ENCODE measurements at places on chromosomes 5 and 9. TPM values are rescaled to one million over a fixed set of nuclear protein-coding genes. Genes with fewer than 3 reads are reported as not detected.

The POU5F2 gene
- 2.1 TPM for total RNA-seq

The GRXCR2 gene
- total RNA-seq, result not detected

The TOR2A gene
- total RNA-seq, result 13.8 TPM

The LCNL1 gene
- not detected for total RNA-seq

The ADGRV1 gene
- not detected for total RNA-seq

The ZNF300 gene
- 9.4 TPM for total RNA-seq

GRCh38 chr9:119221276-119221675 lies 148.0 kb downstream of the BRINP1 start:
- no peak for DNase-seq

DNA sequence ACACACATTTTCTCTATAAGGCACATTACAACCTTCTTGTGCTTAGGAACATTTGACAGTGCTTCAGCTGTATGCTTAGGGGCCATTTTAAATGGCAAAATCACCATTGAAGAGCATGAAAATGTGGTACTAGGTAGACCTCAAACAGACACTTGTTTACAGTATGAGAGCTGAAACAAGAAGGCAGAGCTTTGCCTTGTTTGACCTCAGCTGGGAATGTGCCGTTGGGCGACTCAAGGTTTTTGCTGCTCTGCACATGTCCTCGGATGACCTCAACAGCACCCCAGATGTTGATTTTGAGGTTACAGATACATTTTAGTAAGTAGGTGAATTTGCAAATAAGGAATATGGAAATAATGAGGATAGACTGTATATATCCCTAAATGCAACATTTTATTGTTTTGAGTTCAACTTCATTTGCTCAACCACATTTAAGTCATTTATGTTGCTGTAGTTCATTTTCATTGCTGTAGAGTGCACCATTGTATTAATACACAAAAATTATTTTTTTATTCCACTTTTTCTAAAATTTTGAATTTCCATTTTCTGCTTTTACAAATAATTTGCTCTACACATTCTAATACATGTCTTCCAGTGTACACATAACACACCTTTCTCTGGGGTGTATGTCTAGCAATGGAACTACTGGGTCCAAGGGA lies 206.8 kb downstream of the NR3C1 start:
- DNase-seq, result no peak

GRCh38 chr5:181149806-181150733 lies 2.7 kb downstream of the OR2V2 start:
- DNase-seq, result no peak

GRCh38 chr9:71677209-71677608 lies 91.1 kb downstream of the CEMIP2 start:
- no peak for DNase-seq

DNA sequence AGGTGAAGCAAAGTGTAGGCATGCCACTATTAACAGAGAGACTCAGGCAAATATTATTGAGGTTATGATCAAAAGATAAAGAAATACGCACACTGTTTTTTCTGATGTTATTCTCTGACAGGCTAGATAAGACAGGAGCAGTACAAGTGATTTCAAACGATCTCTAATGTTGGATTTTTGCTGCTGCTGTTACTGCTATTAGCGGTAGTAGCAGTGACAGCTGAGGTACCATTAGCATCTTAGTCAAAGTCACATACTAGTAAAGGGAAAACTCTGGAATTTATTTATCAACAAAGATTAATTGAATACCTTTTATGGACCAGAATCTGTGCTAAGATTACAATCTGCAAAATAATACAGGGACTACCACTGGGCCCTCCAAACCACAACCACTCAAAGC lies 362.4 kb upstream of the CDH6 start:
- DNase-seq, result no peak

DNA sequence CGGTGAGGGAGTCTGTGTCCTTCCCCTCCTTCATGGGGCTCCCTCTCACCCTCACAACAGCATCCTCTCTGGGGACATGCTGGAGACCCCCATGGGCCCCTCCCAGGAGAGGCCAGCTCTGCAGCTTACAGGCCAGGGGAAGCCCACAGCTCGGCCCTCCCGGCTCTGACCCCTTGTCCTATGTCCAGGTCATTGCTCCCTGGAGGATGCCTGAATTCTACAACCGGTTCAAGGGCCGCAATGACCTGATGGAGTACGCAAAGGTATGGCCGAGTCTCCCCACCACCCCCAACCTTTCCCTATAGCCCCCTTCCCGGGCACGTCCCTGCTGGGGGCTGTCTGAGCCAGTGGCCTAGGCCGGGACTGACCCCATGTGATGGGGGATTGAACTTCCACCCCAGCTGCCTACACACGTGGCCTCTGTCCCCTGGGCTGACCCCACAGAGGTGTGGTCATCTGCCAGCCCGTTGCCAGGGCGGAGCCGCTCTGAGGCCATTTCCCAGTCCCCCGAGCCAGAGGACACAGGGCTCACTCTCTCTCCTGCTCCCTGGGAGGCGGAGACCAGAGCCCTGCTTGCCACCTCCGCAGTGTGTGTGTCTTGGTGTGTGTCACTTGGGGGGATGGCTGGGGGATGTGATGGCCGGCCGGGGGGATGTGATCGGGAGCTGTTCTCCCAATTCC lies 21.9 kb downstream of the ASS1 start:
- DNase-seq, result no peak

DNA sequence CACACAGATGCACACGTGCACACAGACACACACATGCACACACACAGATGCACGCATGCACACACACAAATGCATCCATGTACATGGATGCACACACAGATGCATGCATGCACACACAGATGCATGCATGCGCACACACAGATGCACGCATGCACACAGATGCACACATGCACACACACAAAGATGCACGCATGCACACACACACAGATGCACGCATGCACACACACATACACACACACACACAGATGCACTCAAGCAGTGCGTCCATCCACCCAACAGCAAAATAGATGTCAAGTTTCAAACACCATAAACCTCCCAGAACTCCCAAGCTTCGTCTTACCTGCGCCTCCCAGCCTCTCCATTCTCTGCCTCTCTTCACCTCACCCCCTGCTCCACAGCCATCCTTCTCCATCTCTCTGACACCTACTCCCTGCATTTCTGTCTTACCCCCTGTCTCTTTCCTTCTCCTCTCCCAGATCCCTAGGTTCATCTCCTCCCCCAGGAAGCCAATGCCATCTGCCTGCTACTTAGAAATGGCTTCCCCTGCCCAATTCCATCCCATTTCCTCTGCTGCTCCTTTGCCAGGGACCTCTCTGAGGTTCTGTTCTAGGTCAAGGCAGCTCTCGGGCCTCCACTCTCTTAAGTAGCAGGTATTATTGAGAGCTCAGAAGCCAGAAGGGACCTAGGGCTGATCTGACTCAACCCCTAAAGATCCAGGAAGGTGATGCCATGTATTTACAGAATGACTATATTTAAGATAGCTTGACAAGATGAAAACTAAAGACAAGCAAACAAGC lies 297.2 kb downstream of the MED10 start:
- no peak for DNase-seq

GRCh38 chr5:107403228-107403953 lies 267.3 kb downstream of the EFNA5 start:
- no peak for DNase-seq

GRCh38 chr9:36306471-36307306 lies 48.4 kb upstream of the GNE start:
- DNase-seq, result no peak

- no peak for DNase-seq
Observed at GRCh38 chr9:72902268-72902667, 50.6 kb downstream of the ALDH1A1 start.

DNA sequence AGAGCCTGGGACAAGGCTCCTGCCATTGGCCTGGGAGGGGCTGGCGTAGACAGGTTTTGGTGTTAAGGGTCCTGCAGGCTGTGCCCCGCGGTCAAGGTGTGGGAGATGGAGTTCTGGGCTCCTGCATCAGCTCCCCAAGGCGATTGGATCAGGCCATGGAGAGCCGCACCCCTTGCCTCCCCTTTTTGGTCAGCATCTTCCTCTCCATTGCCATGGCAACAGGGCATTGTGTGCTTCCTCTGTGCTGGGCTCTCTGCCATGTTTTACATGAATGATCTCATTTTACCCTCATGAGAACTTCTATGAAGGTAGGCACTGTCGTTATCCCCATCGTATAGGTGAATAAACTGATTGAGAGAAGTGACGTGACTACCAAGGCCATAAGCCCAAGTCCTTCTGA lies 344.3 kb upstream of the CLINT1 start:
- no peak for DNase-seq

Measured in activated B cell treated with CpG ODN at 0.5 μM for 24 hours (primary cell).